ENCODE measurements at places on chromosomes 2 and 18. TPM values are rescaled to one million over a fixed set of nuclear protein-coding genes. Genes with fewer than 3 reads are reported as not detected.

DNA sequence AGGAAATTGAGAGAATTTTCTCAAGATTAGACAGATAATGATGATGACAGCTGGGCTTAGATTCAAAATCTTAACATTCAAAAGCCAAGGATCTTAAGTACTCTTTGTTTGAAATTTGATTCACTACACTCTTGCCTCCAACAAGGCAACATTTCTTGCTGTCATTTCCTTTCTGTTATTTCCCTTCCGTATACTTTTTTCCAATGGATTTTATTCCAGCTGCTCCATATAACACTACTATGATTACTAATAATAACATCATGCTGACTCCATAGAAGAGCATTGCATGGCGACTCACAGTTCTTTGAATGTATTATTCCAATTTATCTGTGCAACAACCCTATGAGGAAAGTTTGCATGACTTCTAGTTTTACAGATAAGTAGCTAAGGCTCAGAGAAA is 33.9 kb upstream of the CCDC102B start:
- no peak overlapping the region for H3K4me3 ChIP-seq
- no peak overlapping the region for H3K27ac ChIP-seq
- no peaks in the 10 kb centered on the region for H3K27me3 ChIP-seq
- no peaks in the 10 kb centered on the region for H3K4me1 ChIP-seq
- H3K36me3 ChIP-seq, result no peaks in the 10 kb centered on the region

- no peaks in the 10 kb centered on the region for H3K27me3 ChIP-seq
- H3K36me3 ChIP-seq, result no peaks in the 10 kb centered on the region
- no peak for DNase-seq
- no peak overlapping the region for H3K27ac ChIP-seq
Observed at GRCh38 chr2:57965961-57966360, 80.6 kb upstream of the VRK2 start.

- H3K4me3 ChIP-seq, result no peak overlapping the region
- H3K36me3 ChIP-seq, result peaks cover 23% of the 10 kb centered on the region
- no peaks in the 10 kb centered on the region for H3K27me3 ChIP-seq
- no peak overlapping the region for H3K27ac ChIP-seq
Observed at GRCh38 chr2:218517434-218518206, 50.5 kb downstream of the USP37 start.

The DNAH6 gene
- total RNA-seq, result 0.07 TPM

The PSME4 gene
- total RNA-seq, result 38.8 TPM

DNA sequence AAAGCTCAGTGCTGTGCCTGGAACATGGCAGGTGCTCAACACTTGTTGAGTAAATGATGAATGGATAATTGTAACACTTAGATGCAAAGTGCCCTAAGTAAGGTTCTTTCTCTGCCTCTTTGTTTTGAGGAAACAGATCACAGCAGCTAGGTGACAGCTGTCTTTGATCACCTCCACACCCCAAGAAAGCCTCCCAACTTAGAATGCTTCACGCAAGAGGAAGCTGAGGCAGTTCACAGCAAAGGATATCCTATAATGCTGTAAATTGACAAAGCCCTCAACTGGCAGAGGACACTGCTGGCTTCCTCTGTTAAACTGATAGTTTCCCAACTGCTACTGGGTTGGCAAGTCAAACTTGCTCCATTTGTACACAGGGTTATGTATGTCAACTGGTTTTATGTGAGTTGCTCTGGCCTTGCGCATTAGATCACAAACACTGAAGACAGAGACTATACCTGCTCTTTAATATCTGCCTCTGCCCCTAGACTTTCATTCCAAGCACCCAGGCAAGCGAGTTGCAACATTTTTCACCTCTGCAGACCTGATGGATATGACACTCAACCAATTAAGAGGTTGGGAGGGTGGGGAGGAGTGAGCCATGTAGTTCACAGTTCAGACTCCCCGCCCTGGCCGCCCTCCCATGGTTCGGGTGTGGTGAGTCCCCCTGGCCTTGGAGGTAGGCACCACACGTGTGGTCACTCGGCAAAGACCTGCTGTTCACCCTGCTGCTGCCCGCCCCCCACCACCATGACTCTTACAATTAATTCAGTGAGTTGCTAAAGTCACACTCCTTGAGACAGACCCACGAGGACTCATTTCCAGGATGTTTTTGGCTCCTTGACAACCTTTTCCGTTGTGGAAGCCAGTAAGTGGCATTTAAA is 4.8 kb upstream of the MALL start:
- no peaks in the 10 kb centered on the region for H3K36me3 ChIP-seq
- no peaks in the 10 kb centered on the region for H3K4me1 ChIP-seq
- peaks cover 36% of the 10 kb centered on the region for H3K27me3 ChIP-seq
- no peak for DNase-seq

DNA sequence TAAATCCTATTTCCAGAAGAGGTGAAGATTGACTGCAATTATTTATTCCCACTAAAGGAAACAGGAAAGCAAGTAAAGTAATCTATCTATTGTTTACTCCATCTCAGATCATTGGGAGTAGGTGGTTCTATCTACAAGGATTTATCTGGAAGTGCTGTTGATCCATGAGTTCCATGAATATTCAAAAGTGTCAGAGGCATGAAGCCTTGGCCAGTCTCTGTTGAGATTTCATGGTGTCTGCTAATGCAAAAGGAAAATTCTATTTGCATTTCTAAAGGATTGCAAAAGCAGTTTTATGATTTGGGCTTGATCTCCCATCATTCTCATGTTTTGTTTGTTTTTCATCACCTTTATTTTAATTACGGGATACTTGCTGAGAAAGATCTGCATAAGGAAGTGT is 102.4 kb upstream of the ST6GAL2 start:
- no peaks in the 10 kb centered on the region for H3K36me3 ChIP-seq
- no peak for DNase-seq
- peaks cover 3% of the 10 kb centered on the region for H3K27me3 ChIP-seq
- no peak overlapping the region for H3K4me3 ChIP-seq

Data from activated naive CD4-positive, alpha-beta T cell treated with anti-CD3 and anti-CD28 coated beads for 36 hours (primary cell).